Activated CD4-positive, alpha-beta T cell treated with anti-CD3 and anti-CD28 coated beads, Interleukin-2, amount 10 ng/mL, durations not matched to agents 7 days and 5 days (primary cell): ENCODE measurements at places on chromosomes 12 and 14.
A peak's percentile ranks its signal among the peaks of the same experiment; 100 is the strongest.

DNA sequence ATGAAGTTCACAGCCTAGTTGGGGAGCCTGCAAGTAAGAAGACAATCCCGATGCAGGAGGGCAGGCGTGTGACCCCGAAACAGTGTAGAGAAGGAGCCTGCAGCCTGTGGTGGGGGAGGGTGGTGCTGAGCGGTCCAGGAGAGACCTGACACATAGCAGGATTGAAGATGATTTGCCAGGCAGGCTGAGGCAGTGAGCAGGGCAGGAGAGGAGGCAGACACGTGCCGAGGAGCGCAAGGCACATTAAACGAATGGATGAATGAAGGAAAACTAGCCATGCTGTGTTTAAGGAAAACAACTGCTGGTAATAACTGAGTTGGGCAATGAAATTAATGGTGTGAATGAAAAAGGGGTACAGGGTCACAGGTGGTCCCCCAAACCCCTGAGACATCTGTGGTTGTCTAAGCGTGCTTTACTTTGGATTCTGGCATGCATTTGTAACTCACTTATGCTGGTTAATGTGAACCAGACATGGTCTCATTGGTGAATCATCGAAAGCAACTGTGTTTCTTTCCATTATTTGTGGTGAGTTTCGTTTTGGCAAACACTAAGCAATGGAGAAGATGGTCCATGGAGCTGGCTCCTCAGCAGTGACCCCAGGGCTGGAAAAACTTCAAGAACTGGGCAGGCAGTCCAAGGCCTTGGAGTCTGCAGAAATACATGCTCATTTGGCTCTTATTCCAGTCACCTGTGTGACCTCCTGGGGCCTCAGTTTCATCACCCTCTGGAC is 96.9 kb upstream of the EVL start:
- no peak for DNase-seq

DNA sequence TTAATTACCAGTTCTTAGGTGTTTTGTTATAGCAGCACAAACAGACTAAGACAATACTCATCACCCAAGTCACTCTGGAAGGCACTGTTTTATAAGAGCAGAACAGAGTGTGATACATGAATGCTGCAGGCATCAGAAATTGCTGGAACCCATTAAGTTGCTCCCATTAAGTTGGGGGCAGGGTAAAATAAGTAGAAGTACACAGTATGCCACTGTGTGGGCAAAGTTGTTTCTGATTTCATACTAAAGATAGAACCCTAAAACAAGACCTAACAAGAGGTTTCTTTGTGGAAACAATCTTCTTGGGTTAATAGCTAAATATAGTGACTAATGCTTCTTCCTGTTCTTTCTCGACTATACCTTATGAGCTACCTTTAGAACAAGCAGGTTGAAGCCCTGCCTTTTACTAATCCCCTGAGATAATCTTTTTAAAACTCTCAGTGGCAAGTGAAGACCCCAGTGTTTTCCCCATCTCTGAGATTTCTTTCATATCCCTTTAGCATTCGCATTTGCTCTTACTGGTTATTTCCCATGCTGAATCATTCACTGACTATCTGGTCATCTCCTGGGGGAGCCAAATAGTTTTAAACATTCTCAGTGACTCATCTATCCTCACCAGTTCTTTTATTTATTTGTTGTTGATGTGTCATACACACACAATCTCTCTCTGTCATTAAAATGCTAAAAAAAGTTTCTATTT is 52.3 kb downstream of the SOCS2 start:
- no peak for DNase-seq

DNA sequence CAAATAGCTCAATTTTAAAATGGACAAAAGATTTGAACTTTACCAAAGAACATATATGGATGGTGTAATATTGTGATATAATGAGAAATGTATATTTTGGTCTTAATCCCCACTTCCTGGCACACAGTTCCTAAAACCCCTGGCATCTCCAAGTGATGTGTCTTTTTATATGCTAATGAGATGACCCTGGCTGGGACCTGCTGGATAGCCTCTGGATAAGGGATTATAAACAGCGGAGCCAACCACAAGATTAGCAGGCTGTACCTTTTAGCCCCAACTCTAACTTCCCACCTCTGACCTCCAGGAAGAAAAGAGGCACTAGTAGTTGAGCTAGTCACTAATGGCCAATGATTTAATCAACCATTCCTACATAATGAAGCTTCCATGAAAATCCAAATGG is 130.0 kb downstream of the DPF3 start:
- no peak for DNase-seq

DNA sequence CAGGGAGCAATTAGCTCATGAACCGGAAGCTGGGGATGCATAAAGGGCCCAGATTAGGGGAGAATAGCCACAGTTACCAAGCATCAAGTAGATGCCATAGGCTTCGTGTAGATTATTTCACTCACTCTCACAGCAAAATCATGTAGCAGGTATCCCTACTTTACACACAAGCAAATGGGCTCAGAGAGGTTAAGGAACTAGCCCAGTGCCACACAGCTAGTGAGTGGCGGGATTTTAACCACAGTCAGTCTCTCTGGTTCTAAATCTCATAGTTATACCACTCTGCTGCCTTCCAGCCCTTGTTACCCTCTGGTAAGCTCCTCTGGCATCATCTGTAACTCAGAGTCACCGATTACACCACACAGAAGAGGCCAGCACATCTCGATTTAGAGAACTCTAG is 49.0 kb downstream of the IQSEC3 start:
- DNase-seq, result no peak

DNA sequence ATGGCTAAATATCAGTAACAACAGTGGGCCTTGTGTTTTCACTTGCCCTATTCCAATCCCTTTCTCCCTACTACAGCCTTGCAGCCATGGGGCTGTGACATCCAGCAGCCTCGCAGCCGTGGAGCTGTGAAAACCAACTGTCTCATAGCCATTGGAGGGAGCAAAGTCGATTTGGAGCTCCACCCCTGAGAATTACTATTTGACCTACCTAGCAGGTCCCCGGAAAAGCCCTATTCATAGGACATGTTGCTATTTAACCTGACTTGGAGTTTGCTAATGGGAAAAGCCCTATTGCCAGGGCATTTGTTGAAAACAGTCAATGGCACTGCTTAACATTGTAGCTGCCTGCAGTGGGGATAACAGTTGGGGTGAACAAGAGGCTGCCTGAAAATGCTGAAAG is 33.3 kb downstream of the ERG28 start:
- no peak for DNase-seq

DNA sequence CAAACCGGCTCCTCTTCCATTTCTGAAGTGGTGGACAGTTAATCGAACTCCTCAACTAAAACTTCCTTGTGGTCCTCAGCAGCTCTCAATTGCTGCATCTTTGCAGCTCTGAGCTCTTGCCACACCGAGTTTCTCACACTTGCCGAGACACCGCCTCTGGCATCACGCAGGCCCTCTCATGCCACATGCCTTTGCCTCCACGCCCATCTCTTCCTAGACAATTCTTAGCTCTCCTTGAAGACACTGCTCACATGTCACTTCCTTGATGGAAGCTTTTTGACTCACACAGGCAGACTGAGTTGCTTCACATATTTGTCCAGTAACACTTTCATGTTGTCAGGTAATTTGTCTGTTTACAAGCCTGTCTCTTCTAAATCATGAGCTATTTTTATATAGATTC is 29.2 kb downstream of the KCNA1 start:
- no peak for DNase-seq

- no peak for DNase-seq
Observed at GRCh38 chr12:126051611-126052107, 986.4 kb downstream of the AACS start.

DNA sequence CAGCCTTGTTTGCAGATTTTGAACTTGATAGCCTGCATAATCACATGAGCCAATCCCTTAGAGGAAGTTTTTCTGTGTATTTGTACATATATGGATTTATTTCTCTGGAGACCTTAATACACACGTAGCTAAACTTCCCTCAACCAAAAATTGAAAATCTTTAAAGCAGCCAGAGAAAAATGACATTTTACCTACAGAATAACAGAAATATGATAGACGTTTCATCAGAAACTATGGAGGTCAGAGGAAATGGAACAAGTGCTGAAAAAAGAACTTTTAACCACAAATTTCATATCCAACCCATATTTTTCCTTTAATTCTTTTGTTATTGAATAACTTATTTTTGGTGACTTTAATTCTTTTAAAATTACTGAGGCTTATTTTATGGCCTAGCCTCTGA is 177.7 kb downstream of the CCDC91 start:
- DNase-seq, result no peak

DNA sequence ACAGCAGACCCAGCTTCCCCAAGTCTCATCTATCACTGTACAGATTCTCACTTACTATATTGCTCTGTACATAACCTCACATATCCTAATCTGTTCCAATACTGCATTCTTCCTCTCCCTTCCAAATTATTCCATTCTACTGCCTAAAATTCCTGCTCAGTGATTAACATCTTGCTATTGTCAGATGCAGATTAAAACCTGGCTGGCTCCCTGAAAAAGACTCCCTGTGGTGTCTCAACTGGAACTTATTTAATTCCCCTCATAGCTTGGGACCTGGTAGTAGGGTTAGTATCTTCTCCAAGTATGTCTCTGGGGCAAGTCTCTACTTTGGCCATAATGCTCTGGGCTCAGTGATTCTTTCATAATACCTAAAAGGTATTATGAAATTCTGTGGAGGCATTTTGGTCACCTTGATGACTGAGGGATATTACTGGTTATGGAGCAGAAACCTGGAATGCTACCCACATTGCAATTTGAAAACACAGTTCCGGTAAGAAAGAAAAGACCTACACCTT is 55.8 kb downstream of the PAWR start:
- no peak for DNase-seq

DNA sequence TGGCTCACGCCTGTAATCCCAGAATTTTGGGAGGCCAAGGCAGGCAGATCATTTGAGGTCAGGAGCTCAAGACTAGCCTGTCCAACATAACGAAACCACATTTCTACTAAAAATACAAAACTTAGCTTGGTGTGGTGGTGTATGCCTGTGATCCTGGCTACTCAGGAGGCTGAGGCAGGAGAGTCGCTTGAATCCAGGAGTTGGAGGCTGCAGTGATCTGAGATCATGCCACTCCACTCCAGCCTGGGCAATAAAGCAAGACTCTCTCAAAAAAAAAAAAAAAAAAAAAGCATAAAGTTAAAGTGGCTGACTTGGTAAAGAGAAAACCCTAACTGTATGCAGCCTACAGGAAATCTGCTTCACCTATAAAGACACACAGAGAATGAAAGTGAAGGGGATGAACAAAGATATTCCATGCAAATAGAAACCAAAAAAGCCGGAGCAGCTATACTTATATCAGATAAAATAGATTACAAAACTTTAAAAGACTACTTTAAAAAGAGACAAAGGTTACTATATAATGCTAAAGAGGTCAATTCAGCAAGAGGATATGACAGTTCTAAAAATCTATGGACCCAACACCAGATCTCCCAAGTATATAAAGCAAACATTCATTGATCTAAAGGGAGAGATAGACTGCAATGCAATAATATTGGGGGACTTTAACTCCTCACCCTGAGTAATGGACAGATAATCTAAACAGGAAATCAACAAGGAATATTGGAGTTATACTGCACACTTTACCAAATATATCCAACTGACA is 4.1 kb downstream of the CLEC2B start:
- DNase-seq, result no peak

DNA sequence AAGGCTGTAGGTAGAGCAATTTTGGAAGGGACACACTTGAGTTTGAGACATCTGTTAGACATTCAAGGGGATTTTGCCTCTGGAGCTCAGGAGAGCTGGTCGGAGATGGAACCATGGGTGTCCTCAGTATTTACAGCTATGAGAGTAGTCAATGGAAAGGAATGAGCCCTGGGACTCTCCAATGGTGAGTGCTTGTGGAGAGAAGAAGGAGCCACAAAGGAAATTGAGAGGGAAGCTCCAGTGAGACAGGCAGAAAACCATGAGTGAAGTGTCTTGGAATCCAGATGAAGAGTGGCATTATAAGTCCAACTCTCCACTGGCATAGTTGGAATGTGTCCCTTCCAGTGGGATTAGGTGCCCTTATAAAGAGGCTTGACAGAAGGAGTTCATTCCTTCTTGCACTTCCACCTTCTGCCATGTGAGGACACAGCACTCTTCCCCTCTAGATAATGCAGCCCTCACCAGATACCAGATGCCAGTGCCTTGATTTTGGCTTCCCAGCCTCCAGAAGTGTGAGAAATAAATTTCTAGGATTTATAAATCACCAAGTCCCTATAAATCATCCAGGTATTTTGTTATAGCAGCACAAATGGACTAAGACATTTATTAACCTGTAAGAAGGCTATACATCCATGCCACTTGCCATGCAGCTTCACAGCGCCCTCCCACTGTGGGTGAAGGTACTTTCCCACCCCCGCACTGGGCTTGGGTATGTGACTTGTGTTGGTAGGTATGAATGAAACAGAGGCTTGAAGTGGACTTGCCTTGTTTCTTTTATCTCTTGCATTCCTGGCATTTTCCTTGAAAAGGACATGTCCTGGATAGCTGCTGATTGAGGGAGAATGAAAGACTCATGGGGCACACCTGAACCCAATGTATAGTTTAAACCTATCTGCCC is 27.3 kb downstream of the LLPH start:
- no peak for DNase-seq

DNA sequence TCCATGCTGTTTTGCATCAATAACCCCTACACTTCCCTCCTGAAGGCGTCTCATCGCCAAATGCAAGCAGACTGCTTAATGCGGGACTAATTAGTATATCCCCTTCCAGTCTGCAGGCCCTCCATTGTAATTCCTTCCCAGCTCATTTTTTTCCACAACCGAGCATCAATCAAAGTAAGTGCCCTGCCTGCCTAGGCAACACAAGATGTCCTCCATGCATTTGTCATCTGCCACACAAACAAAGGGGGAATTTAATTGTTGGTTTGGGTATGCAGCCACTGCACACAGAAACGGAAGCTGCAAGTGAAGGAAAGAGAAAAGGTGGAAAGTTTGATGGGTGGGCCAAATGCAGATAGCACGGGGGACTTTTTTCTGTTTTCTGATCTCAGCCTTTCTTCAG is 168.0 kb downstream of the EGLN3 start:
- DNase-seq, result no peak

- DNase-seq, result no peak
Observed at GRCh38 chr14:47389535-47389934, 285.9 kb downstream of the MDGA2 start.

- peak; percentile 37 for DNase-seq
Observed at GRCh38 chr14:34538871-34539406, 562 bp downstream of the EAPP start.

- DNase-seq, result no peak
Observed at GRCh38 chr12:65248656-65249633, 29.5 kb upstream of the MSRB3 start.

- no peak for DNase-seq
Observed at GRCh38 chr14:51735851-51736250, 84.1 kb downstream of the FRMD6 start.
